ENCODE measurements at places on chromosomes 7 and 10. TPM values are rescaled to one million over a fixed set of nuclear protein-coding genes. Genes with fewer than 3 reads are reported as not detected.

- DNase-seq: no peak
Observed at GRCh38 chr10:29424017-29424416, 135.1 kb downstream of the LYZL1 start.

- DNase-seq: no peak
Observed at GRCh38 chr10:97005349-97005748, 173.3 kb downstream of the LCOR start.

The CFAP70 gene
- total RNA-seq: 0.94 TPM

The GBX1 gene
- total RNA-seq: not detected

The C1QL3 gene
- total RNA-seq: not detected
